AG08395 (cell line): ENCODE measurements at places on chromosomes 3 and 15.
A peak's percentile ranks its signal among the peaks of the same experiment; 100 is the strongest.

DNA sequence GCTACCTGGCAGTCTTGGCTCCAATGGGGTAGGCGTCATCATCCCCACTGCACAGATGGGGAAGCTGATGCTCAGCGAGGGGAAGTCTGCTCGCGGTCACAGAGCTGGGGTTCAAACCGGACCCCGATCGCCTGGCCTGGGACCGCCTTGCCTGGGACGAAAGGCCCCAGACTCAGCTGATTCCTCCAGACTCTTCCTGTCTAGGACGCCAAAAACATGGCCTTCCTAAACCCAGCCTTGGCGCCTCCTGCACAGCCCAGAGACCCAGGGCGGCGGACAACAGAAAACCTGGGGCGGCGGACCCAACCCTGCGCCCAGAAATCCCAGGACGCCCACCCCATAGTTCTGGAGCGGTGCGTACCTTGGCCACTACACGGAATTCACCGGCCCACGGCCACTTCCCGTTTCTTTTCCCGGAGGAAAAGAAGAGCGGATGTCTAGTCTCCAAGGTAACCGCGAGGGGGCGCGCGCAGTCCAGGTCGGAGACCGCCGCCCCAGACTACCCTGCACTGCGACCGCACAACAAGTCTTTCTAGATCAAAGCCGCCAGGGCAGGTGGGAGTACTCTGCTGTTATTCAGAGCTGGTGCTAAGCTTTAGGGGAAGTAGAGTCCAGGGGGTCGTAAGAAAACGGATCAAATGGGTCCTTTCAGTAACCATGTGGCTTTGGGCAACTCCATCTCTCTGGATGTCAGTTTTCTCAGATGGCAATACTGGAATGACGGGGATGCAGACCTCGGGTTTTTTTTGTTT lies 4.9 kb upstream of the IL17RD start:
- peak; percentile 64 for DNase-seq

- DNase-seq, result peak; percentile 97
These were observed 33.8 kb downstream of the DRD3 start for GRCh38 chr3:114144909-114145688.

DNA sequence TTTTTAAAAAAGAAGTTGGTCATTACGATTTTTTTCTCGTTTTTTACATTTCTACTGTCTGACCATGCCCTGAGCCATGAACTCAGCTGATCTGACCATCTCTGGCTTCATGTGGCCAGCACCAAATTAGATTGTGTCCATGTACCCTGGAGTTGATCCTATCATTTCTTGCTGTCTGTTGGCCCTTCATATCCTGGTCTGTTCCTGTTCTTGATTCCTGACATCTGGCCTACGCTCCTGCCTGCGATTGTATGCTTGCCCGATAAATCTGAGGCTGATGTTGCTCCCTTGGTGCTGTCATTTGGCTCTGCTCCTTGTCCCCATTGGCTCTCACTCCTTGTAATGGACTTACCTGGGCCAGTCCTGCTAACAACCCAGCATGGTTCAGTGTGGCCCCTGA lies 89.8 kb upstream of the IGSF10 start:
- no peak for DNase-seq

DNA sequence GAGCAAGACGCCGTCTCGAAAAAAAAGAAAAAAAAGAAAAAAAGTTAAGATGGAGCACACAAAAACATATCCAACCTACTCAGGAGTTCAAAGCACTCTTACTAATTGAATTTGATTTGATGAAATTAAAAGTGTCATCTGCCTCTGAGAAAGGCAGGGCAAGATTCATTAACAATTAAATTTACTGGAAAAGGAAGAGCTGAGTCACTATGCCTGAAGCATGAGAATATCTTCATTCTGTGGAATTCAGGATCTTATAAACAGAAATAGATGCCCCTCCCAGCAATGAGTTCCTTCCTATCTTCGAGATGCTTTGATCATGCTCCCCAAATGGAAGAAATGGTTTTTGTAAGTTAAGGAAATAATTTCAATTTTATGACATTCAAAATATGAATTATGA lies 61.0 kb upstream of the ST3GAL6 start:
- no peak for DNase-seq

- DNase-seq, result no peak
These were observed 13.4 kb downstream of the HACD2 start for GRCh38 chr3:123571264-123571972.

- no peak for DNase-seq
These were observed 292.2 kb downstream of the NEK10 start for GRCh38 chr3:27076815-27077630.

GRCh38 chr3:28191363-28191762 lies 50.1 kb upstream of the CMC1 start:
- DNase-seq, result no peak

GRCh38 chr3:119025171-119025795 lies 9.4 kb downstream of the IGSF11 start:
- DNase-seq, result no peak

- no peak for DNase-seq
These were observed 4.8 kb downstream of the SACM1L start for GRCh38 chr3:45693941-45694521.

DNA sequence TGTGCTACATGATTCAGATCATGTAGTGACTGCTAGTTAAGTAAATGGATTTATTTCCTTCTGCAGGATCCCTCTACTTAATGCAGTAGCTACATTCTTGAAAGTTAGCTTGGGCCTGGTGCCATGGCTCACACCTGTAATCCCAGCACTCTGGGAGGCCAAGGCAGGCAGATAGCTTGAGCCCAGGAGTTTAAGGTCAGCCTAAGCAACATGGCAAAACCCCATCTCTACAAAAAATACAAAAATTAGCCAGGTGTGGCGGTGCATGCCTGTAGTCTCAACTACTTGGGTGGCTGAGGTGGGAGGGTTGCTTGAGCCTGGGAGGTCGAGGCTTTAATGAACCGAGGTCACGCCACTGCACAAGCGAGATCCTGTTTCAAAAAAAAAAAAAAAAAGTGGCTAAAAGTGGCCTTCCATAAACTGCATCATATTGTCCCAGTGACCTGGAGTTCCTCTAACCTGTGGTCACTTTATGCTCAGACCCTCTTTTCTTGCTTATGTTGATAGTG lies 22.0 kb downstream of the TSEN2 start:
- no peak for DNase-seq

DNA sequence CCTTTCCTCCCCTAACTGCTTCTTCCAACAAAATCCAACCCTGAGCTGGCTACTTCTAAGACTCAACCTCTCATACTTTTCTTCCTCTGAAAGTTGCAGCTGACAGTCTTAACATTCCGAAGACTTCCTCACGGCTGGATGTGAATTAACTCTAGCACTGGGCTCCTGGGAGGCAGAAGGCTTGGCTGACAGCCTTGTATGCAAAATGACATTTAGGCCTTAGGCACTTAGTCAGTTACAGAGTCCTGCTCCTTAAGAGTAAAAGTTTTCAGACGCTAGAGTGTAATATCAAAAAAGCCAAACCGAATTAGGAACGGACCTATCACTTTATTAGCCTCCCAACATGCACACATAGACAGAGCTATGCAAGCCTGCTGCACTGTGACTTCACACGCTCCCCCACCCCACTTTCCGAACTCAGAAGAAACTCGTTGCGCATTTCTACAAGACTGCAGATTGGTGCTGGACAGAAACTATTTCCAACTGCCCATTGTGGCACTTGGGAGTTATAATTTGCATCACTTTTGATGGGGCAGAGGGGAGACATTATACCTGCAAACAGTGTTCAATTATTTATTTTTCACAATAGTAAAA lies 15.5 kb upstream of the ANXA2 start:
- peak; percentile 41 for DNase-seq

GRCh38 chr15:43519196-43519595 lies 1.8 kb downstream of the MAP1A start:
- DNase-seq, result no peak

DNA sequence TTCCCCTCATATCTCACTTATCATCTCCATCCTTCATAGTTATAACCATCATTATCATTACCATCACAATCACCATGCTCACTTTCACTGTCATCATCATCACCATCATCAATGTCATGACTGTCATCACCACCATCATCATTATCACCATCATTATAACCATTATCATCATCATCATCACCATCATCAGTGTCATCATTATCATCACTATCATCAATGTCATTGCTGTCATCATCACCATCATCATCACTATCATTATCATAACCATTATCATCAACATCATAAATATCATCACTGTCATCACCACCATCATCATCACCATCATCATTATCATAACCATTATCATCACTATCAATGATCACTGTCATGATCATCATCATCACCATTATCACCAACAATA lies 44.1 kb downstream of the SSUH2 start:
- DNase-seq, result no peak
